Natural killer cell (primary cell): ENCODE measurements at places on chromosomes 6 and 20. TPM values are rescaled to one million over a fixed set of nuclear protein-coding genes. Genes with fewer than 3 reads are reported as not detected.

GRCh38 chr20:46368902-46369268 lies 37.5 kb downstream of the ELMO2 start:
- H3K4me3 ChIP-seq: no peak overlapping the region
- peaks cover 81% of the 10 kb centered on the region for H3K36me3 ChIP-seq
- peaks cover 15% of the 10 kb centered on the region for H3K4me1 ChIP-seq

- DNase-seq: no peak
- H3K27ac ChIP-seq: no peak overlapping the region
- no peaks in the 10 kb centered on the region for H3K36me3 ChIP-seq
Measured at GRCh38 chr6:105688573-105688972, 285.7 kb upstream of the PREP start.

DNA sequence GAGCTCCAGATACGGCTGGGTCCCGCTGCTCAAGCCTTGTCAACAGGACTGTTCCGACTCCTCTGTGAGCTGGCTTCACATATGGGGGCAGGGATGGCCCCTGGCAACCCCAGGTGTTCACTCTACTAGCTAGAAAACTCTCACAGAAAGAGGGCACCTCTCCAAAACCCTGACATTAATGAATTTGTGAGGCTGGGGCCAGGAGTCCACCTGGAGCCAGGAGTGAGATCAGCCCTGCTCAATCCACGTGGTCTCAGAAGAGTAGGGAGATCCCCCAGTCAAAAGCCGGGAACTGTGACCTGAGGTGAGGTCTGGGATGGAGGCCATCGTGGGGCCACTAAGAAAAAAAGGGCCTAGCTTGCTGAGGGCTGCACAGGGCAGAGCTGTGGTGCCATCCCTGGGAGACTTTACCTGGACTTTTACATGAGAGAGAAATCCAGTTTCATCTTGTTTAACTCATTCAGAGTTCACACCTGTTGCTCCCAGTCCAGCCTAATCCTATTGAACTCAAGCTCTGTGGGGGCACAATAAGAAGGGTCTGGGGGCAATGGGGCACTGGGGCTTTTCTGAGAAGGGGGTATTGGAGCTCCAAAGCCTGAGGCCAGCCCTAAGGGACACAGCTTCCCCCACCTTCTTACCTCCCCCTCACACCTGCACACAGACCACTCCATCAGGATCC lies 144.3 kb upstream of the MLN start:
- H3K4me1 ChIP-seq: no peaks in the 10 kb centered on the region
- H3K4me3 ChIP-seq: no peak overlapping the region
- no peaks in the 10 kb centered on the region for H3K27me3 ChIP-seq
- no peak for DNase-seq

GRCh38 chr20:7790189-7790588 lies 150.1 kb downstream of the HAO1 start:
- H3K4me3 ChIP-seq: no peak overlapping the region
- H3K4me1 ChIP-seq: no peaks in the 10 kb centered on the region
- H3K36me3 ChIP-seq: no peaks in the 10 kb centered on the region
- no peak for DNase-seq
- H3K27me3 ChIP-seq: no peaks in the 10 kb centered on the region

- H3K4me1 ChIP-seq: no peaks in the 10 kb centered on the region
- H3K27ac ChIP-seq: no peak overlapping the region
- DNase-seq: no peak
- H3K27me3 ChIP-seq: no peaks in the 10 kb centered on the region
- no peak overlapping the region for H3K4me3 ChIP-seq
Measured at GRCh38 chr6:88763160-88763559, 200.3 kb downstream of the RNGTT start.

DNA sequence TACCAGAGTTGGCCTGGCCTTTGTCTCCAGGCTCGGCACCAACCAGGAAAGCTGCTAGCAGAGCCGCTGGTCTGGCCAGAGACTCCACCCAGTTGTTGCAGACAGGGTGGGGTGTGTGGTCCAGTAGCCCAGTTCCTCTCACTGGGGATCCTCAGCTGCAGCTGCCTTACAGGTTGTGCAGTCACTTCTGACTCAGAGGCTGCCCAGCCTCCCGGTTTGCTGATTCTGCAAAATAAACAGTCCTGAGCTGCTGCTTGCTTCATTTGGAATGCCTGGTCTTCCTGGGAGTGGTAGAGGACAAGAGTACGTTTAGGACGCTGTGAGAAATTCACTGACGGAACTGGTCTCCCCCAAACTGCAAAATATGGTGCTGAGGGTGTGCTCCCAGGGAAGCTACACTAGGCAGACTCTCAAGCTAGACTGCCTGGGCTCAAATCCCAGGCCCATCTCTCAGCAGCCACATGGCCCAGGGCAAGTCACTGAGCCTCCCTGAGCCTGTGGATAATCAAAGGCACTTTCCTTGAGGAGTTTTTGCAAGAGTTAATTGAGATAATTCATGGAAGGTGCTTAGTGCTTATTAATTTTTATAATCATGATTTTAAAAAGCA lies 246.1 kb downstream of the TFAP2C start:
- H3K27me3 ChIP-seq: no peaks in the 10 kb centered on the region
- no peak for DNase-seq
- no peak overlapping the region for H3K4me3 ChIP-seq
- H3K4me1 ChIP-seq: no peaks in the 10 kb centered on the region

DNA sequence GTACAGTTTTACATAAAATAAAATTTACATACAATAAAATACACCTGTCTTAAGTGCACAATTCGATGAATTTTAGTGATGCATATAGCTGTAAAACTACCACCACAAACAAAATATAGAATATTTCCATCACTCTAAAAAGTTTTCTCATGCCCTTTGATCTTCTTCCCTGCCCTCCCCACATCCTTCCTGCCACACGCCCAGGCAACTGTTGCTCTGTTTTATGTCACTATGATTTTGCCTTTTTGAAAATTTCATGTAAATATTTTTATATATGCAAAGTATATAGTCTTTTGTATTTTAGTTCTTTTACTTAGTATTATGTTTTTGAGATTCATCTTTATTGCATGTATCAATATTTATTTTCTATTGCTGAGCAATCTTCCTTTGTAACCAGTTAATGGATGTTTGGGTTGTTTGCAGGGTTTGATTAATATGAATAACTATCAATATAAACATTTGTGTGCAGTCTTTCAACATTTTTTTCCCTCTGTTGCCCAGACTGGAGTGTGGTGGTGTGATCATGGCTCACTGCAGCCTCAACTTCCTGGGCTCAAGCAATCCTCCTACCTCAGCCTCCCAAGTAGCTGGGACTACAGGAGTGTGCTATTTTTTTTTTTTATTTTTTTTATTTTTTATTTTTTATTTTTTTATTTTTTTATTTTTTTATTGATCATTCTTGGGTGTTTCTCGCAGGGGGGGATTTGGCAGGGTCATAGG lies 23.8 kb upstream of the SAMHD1 start:
- no peak for DNase-seq
- no peaks in the 10 kb centered on the region for H3K36me3 ChIP-seq
- peak overlapping the region; percentile 24 for H3K27ac ChIP-seq
- H3K4me1 ChIP-seq: peaks cover 26% of the 10 kb centered on the region

- no peaks in the 10 kb centered on the region for H3K27me3 ChIP-seq
- DNase-seq: peak; percentile 27
- H3K4me1 ChIP-seq: no peaks in the 10 kb centered on the region
- no peak overlapping the region for H3K27ac ChIP-seq
- H3K4me3 ChIP-seq: no peak overlapping the region
Measured at GRCh38 chr6:132780770-132781371, 17.6 kb downstream of the SLC18B1 start.

GRCh38 chr6:155770313-155770712 lies 314.7 kb upstream of the NOX3 start:
- H3K27ac ChIP-seq: no peak overlapping the region
- no peaks in the 10 kb centered on the region for H3K4me1 ChIP-seq
- no peaks in the 10 kb centered on the region for H3K27me3 ChIP-seq
- H3K36me3 ChIP-seq: no peaks in the 10 kb centered on the region
- H3K4me3 ChIP-seq: no peak overlapping the region

DNA sequence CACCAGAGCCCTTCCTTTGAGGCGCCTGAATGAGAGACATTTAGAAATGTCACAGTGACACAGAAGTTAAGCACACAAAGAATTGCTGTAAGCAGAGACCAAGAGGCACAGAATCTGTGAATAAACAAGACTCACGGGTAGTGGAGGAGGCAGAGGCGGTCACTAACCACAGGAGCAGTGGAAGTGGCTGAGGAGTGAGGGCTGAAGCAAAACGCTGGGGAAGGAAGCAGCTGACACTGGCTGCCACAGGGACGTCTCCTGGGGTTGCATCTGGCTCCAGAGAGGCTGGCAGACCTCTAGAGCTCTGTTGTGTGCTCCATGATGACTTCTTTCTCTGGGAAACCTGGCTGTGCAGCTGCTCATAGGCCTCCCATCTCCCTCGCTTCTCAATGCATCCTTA lies 65.0 kb upstream of the SLC2A12 start:
- no peaks in the 10 kb centered on the region for H3K36me3 ChIP-seq
- no peak overlapping the region for H3K4me3 ChIP-seq

DNA sequence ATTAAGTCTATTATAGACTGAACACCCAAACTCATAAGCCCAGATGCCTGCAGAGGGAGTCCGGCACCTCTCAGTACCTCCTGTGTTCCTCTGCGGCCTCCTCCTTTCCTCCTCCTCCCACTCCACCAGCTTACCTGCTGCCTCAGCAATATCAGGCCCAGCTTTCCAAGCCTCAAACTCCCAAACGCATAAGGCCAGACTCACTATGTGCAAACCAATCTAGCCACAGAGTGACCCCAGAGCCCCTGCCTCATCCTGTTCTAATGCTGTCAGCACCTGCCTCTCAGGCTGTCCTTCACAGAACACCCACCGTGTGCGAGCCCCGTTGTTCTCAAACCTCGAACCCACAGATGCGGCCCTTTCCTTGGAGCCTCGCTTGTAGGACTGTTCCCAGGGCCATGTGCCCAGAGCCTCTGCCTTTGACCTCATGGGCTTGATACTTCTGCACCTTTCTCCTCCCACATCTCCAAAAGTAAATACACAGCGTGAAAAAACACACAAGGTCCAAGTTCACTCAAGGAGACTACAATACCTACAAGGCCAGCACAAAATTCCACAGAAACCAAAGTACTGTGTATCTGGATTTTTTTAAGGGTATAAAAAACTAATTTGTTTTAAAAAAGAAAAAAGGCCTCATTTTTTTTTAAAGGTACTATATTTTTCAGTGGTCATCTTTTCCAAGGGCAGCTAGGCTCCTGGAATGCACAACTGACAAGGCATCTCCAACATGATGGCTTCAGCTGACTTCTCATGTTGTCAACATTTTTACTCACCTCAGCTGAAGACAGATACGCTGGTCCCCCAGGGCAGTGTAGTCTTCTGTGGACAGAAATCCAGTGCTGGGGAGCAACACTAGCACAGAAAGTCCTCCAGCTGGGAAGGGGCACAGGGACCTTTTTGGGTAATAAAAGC lies 52.3 kb downstream of the ABHD12 start:
- no peak for DNase-seq
- no peak overlapping the region for H3K4me3 ChIP-seq
- no peaks in the 10 kb centered on the region for H3K27me3 ChIP-seq

DNA sequence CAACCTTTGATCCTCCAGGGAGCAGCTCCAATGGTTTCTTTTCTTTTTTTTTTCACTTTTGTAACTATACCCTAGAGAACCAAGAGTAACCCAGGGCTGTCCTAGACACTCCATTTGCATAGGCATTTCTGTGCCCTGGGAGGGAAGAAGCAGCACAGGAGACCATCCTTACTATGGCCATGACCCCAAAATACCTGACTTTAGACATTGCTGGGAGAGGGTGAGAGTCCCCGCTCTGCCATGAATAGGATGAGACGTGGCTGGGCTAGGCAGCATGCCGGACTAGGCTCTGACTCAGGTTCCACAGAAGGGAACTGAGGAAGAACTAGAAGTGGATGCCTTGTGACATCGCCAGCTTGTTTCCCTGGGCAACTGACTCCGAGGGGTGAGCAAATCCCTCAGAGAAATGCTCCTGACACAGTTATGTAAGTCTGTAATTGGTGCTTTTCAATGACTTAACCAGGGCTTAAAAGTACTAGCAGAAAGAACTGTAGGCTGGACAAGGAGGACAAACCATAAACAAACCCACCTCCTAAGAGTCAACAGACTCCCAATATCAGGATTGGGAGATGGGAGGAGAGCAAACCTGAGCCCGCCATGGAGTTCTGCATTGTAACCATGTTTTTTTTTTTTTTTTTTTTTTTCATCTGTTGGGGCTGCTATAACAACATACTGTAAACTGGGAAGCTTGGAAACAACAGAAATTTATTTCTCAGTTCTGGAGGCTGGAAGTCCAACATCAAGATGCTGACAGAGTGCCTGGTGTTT lies 910 bp upstream of the ADTRP start:
- no peak overlapping the region for H3K4me3 ChIP-seq
- H3K36me3 ChIP-seq: no peaks in the 10 kb centered on the region
- no peaks in the 10 kb centered on the region for H3K4me1 ChIP-seq
- no peak overlapping the region for H3K27ac ChIP-seq
- DNase-seq: no peak

DNA sequence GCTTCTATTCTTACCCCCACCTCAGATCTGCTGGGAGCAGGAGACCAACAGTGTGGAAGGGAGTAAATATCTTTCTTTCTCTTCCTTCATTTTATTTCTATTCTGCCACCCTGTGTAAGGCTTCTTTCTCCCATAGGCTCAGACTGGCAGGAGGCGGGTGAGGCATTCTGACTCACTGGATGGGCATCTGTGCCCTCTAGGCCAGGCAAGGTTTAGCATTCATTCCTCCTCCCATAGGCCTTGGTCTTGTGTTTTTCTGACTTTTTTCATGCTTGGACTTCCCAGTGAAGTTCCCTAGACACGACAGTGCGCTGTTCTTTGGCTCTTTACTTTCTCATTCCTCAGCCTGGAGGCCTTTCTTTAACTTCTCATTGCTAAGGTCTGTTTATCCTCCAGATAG lies 235.2 kb downstream of the SYNE1 start:
- H3K4me3 ChIP-seq: no peak overlapping the region
- no peaks in the 10 kb centered on the region for H3K27me3 ChIP-seq
- no peaks in the 10 kb centered on the region for H3K4me1 ChIP-seq
- DNase-seq: no peak
- H3K36me3 ChIP-seq: peaks cover 82% of the 10 kb centered on the region

DNA sequence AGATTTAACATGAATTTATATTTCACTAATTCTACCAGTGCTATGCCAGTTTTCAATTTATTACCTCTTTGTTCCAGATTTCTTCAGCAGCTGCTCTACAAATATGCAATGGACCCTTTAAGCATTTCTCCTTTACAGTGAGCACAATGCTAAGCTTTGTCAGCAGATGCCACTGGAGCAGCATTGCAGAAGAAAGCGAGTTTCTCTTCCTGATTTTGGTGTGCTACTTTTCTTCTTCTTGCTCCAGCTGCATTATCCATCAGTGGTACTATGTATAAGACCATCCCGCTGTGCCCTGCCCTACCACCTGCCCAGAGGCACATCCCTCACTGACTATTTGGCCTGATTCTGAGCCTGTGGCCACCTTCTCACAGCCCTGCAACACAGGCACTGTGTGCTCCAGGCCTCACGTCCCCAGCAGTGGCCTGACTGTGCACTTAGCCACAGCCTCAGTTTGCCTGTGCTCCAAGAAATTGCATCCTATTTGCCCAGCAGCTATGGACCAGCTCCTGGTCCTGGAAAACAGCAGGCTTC lies 84.1 kb downstream of the TNFAIP3 start:
- DNase-seq: no peak
- H3K36me3 ChIP-seq: no peaks in the 10 kb centered on the region
- H3K27me3 ChIP-seq: no peaks in the 10 kb centered on the region
- H3K4me1 ChIP-seq: peaks cover 5% of the 10 kb centered on the region
- H3K4me3 ChIP-seq: no peak overlapping the region

HLA-F gene
- 1,621 TPM for total RNA-seq

UBE2C gene
- 0.54 TPM for total RNA-seq

DYNLT2 gene
- total RNA-seq: 4.0 TPM

MACROD2 gene
- not detected for total RNA-seq

WFDC10B gene
- total RNA-seq: not detected

FAM83C gene
- not detected for total RNA-seq

CDSN gene
- not detected for total RNA-seq

FNDC11 gene
- 0.25 TPM for total RNA-seq
